Activated naive CD8-positive, alpha-beta T cell treated with anti-CD3 and anti-CD28 coated beads, Interleukin-2, amount 50 U/mL, for 24 hours (primary cell): ENCODE measurements at places on chromosomes 11 and 22.

GRCh38 chr11:92678008-92678611 lies 291.3 kb upstream of the MTNR1B start:
- no peak for DNase-seq

DNA sequence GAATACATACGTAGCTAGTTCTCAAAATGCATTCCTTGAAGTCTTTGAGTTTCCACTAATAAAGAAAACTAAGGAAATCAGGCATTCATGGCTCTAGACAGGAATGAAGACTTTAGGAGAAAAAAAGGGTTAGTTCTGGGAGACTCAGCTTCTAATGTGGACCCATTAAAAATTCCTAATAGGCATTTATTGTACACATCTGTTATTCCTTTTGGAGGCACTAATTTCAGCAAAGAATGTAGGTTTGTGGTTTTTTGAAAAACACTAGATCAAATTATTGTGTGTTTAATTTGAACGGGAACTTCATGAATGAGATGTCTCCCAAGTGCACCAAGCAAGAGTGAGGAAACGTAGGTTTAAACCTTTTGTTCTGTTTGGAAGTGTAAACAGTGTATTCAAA lies 42.7 kb downstream of the PARVA start:
- DNase-seq, result no peak

GRCh38 chr11:3684129-3684818 lies 13.1 kb upstream of the CHRNA10 start:
- DNase-seq, result no peak

- DNase-seq, result peak; percentile 98
These were observed 2.7 kb upstream of the CDC42BPG start for GRCh38 chr11:64846998-64847666.

- DNase-seq, result peak; percentile 73
These were observed 64.2 kb downstream of the MED15 start for GRCh38 chr22:20571531-20572007.

DNA sequence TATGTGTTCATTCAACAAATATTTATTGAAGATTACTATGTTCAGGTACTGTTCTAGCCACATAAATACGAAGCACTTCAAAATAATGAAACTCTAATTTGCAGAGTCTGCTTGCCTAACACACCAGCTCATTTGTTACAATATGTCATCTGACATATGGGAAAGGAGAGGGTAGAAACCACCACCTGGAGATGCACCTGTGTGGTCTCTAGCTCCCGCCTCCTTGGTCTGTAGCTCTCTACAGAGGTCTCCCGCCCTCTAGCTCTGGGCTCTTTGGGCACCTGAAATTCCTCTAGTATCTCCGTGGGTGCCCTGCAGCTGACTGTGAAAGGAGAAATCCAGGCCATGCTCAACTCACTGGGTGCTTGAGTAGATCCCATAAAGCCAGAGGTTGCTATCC lies 51.4 kb upstream of the DBX1 start:
- no peak for DNase-seq

DNA sequence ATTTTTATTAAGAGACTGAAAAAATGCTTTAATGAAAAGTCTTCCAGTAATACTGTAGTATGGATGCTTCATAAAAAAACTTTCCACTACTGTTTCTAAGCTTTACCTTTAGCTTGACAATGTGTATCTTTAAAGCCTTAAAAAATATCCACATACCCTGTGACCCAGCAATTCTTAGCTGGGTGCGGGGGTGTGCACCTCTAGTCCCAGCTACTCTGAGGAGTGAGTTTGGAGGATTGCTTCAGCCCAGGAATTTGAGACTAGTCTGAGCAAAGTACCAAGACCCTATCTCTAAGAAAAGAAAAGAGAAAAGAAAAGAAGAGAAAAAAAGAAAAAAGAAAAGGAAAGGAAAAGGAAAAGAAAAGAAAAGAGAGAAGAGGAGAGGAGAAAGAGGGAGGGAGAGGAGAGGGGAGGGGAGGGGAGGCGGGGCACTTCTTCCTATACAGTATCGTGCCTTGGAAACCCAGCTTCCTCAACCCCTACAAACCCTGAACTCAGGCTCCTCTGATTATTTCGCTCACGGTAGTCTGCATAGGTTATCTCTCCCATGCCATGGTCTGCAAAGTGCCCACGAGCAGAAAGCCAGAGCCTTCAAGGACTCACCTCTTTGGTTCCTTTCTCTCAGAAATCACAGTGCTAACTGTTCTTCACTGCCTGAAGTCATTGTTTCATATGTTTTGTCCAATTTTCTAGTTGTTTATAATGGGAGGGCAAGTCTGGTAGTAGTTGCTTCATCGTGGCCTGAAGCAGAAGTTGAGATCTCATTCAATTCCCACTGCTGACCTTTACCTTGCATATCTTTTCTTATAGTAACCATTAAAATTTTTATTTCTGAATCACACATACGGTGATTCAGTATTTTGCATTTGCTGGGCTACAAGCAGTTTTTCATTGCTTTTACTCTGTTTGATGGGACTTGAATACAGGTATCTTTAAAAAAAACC lies 82.2 kb downstream of the FAM83F start:
- no peak for DNase-seq

DNA sequence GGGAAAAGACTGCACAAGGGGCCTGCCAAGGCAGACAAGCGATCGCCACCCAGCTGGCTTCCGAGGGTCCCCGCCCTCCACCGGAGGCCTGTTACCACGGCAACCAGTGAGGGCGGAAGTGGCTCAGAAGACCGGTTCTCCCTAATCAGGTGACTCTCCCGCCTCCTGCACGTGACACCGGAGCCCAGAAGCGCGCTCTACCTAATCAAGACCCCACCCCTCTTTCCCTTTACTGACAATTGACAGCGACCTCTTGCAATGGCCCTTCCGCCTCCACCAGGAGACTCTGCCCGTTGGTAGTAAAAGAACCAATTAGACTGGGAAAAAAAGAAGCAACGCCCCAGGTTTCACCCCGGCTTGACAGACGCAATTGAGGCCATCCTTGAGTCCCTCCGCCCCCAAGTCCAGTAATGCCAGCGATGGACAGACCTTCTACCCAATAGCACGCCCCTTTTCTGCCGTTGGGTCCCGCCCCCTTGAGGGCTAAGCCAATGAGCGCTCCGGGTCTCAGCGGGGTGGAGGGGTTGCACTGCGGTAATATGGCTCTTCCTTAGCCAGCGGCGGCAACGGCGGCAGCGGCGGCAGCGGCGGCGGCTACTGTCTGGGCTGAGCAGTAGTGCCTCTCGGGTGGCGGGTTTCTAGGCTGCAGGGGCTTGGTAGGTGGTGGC lies at the start of gene UVRAG:
TSS of gene UVRAG (plus strand) at position 534 of the 668 bp plus-strand sequence. CDS start 198 bp downstream, outside the sequence.
- peak; percentile 97 for DNase-seq

DNA sequence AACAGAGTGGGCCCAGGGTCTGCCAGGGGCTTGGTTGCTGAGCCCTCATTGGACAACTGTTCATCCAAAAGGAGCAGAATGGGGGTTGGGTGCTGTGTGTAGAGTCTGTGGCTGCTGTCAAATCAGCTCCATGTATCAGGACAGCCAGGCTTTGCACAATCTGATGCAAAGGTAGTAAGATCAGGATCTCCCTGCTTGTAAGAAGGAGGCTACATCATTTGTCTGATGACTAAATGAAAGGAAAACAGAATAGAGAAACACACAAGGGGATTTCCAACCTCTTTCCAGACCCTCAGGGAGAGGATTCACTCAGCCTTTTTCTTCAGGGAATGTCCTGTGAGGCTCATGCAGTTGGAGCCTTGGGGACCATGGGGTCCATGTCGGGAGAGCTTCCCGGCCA lies 7.2 kb downstream of the MICAL2 start:
- DNase-seq, result no peak

- no peak for DNase-seq
These were observed 22.9 kb downstream of the PRR5 start for GRCh38 chr22:44724859-44725258.

DNA sequence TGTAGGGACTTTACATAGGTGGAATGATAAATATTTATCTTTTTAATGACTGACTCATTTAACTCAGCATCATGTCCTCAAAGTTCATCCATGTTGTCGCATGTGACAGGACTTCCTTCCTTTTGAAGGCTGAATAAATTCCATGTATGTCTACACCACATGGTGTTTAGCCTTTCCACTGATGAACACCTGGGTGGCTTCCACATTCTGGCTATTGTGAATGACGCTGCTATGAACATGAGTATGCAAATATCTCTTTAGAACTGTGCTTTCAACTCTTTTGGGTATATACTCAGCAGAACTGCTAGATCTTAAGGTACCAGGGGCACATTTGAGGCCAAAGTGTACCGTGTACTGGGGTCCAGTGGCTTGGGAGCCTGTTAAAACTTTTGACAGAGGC lies 24.1 kb downstream of the LARGE1 start:
- no peak for DNase-seq

DNA sequence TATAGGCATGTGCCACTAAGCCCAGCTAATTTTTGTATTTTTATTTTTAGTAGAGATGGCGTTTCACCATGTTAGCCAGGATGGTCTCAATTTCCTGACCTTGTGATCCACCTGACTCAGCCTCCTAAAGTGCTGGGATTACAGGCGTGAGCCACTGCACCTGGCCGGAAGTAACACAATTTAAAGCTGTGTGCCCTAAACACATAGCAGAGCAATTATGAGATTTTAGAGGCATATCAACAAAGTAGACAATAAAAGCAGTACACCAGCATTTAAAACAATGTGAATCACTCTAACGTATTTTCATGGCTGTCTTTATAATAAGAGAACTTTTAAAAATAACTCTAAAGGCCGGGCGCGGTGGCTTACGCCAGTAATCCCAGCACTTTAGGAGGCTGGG lies 42.4 kb downstream of the PRR14L start:
- DNase-seq, result no peak
